ENCODE measurements at places on chromosomes 4 and X. TPM values are rescaled to one million over a fixed set of nuclear protein-coding genes. Genes with fewer than 3 reads are reported as not detected.

The SPACA5 gene
- total RNA-seq = not detected

The CENPVL1 gene
- total RNA-seq = not detected

The PRRG3 gene
- 0.36 TPM for total RNA-seq

The TCEANC gene
- total RNA-seq = 4.7 TPM

The NLGN4X gene
- 0.83 TPM for total RNA-seq

The TXK gene
- total RNA-seq = 4.8 TPM

DNA sequence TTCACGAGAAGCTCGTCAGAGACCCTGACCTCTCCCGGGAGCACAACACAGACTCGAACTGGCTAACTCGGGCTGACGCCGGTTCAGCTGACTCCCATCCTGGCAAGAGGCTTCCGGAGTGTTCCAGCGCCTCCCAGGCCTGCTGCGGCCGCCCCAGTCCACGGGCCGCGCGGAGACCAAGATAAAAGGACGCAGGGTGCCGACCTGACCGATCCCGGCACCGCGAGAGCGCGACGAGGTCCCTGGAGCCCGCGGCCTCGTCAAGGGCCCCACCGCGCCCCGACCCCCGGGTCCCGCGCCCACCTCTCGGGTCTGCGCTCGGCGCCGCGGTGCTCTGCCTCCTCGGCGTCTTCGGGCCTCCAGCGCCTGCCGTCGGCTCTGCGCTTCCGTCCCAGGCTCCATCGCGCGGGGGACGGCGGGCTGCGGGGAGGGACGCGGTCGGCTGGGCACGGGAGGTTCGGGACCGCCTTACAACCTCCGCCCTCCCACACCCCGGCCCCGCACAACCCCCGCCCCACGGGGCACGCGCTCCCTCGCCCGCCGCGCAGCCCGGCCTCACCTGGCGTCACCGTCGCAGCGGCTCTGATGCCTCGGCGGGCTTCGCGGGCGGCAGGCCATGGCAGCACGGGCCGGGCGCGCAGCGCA lies 426 bp downstream of the SLBP start:
- no peak for DNase-seq

DNA sequence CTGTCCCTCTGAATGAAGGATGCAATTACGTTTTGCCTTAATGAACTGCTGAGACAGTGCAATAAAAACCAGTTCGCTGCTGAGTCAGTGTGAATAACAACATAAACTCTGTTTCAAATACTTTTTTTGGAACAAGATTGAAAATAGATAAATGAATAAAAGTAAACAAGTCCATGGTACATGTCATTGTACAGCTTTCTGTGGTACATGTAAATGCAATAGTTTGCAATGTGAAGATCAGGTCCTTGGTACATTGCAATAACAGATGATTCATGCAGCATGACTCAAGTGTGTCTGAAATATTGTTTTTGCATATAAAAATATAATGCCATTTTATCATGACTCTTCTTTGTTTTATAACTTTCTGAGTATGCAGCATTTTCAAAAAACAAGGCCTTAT lies 193.4 kb upstream of the PACRGL start:
- DNase-seq = no peak

DNA sequence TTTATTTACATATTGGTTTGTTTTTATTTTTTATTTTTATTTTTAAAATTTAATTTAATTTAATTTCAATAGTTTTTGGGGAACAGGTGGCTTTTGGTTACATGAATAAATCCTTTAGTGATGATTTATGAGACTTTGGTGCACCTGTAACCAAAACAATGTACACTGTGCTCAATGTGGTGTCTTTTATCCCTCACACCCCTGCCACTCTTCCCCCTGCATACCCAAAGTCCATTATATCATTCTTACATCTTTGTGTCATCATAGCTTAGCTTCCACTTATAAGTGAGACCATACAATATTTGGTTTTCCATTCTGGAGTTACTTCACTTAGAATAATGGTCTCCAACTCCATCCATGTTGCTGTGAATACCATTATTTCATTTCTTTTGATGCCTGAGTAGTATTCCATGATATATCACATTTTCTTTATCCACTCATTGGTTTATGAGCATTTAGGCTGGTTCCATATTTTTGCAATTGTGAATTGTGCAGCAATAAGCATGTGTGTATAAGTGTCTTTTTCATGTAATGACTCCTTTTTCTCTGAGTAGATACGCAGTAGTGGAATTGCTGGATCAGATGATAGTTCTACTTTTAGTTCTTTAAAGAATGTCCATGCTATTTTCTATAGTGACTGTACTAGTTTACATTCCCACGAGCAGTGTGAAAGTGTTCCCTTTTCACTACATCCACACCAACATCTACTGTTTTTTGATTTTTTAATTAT lies 157.1 kb downstream of the CPXCR1 start:
- no peak for DNase-seq

- no peak for DNase-seq
Observed at GRCh38 chr4:114752391-114753165, 154.0 kb downstream of the UGT8 start.

DNA sequence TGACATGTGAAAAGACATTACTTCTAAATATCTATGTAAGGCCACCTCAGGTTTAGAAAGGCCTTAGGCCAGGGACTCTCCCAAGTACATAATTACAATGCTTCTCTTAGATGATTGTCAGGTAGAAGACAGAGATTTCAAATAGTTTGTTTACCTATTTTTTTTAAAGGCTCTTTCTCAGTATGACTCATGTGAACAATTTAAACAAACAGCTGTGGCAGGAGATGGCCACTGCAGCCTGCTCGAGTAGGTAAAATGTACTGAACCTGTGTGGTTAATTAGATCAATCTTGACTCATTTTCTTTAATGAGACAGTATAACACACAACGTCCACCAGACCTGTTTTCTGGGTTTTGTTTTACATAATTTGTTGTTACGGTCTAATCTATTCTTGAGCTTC lies 50.2 kb downstream of the LEF1 start:
- no peak for DNase-seq

DNA sequence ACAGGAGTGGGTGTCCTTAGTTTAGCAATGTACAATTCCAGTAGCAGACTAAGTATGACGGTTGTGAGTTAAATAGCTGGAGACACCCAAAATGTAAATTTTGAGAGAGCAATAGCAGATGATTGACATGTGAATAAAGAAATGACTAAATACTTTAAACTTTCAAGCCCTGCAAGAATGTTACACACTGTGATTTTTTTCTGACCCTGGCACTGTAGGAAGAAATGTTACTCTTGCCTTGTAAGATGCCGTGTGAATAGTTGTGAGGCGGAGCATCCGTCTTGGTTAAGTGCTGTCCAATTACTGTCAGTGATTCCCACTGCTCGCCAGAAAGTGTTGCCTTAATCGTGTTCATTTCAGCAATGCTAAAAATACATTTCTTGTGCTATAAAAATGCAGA lies 1248.1 kb downstream of the RAPGEF2 start:
- DNase-seq = no peak

- no peak for DNase-seq
Observed at GRCh38 chrX:103197721-103198306, 17.1 kb upstream of the BEX4 start.

- no peak for DNase-seq
Observed at GRCh38 chrX:77119706-77120105, 327.5 kb upstream of the FGF16 start.

DNA sequence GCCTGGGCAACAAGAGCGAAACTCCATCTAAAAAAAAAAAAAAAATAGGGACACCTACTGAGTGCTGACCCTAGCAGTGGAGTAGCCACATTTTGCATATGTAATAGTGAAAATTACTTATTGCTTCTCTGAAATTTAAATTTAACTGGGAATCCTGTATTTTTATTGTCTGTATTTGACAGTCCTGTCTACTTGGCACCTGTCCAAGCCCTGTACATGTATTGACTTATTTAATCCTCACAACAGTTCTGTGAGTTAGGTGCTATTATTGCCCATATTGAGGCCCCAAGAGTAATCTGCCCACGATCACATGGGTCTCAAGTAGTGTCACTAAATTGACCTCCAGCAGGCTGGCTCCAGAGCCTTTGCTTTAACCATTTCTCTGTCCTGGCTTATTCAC lies 81.6 kb downstream of the WDR19 start:
- no peak for DNase-seq

DNA sequence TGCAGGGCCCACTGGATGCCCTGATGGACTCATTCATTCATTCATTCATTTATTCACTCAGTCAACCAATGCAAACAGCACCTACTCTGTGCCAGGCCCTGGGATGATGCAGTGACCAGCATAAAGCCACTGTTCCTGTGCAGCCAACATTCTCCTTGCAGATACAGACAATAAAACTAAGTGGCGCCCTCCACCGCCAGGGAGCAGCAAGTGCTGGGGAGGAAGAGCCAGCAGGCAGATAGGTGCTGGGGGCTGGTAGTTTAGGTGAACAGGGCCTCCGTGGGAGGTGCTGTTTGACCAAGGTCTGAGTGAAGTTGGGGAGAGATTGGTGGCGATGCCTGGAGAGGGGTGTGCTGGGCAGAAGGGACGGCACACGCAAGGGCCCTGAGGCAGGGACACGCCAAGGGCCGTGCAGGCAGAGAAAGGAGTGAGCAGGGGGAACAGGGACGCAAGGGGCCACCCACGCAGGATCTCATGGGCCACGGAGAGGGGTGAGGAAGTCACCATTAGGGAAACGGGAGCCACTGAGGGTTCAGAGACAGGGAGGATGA lies 65.5 kb downstream of the WFS1 start:
- DNase-seq = no peak

- DNase-seq = no peak
Observed at GRCh38 chrX:155819966-155820491, 61.1 kb upstream of the VAMP7 start.

GRCh38 chrX:112011376-112011775 lies 71.2 kb downstream of the TRPC5 start:
- no peak for DNase-seq

GRCh38 chrX:87067795-87068369 lies 449.7 kb upstream of the KLHL4 start:
- DNase-seq = no peak

DNA sequence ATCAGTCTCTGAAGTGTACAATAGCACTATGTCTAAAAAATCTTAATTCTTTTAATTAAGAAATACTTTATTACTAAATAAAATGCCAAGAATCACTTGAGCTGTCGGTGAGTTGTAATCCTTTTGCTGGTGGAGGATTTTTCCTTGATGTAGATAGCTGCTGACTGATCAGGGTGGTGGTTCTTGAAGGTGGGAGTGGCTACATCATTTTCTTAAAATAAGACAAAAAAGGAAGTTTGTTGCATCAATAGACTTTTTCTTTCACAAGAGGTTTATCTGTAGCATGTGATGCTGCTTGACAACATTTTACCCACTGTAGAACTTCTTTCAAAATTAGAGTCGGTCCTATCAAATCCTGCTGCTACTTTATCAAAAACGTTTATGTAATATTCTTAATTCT lies 68.8 kb upstream of the ZC4H2 start:
- no peak for DNase-seq

- DNase-seq = no peak
Observed at GRCh38 chr4:1253831-1254230, 4.9 kb upstream of the CTBP1 start.

DNA sequence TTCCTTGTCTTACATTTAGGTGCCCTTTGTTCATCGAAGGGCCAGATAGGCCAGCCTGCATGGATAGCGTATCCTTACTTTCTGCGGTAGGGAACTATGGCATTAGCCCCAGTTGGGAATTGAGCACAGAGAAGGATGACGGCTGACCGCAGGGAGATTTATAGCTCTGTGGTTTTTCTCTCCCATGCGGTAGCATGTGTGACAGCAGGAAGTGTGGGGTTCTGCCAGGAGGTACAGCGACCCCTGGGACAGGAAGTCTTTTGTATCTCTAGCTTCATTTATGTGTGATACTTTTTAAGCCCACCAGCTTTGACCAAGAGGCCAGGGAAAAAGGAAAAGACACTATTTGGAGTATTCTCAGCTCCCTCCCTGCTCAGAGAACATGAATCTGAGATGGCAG lies 33.1 kb downstream of the GAB3 start:
- DNase-seq = no peak

Measured in suprapubic skin (tissue), 4 donors.